ENCODE measurements at places on chromosomes 2 and 18. TPM values are rescaled to one million over a fixed set of nuclear protein-coding genes. Genes with fewer than 3 reads are reported as not detected.

- no peak for DNase-seq
Measured at GRCh38 chr2:185268651-185269050, 470.0 kb upstream of the FSIP2 start.

DNA sequence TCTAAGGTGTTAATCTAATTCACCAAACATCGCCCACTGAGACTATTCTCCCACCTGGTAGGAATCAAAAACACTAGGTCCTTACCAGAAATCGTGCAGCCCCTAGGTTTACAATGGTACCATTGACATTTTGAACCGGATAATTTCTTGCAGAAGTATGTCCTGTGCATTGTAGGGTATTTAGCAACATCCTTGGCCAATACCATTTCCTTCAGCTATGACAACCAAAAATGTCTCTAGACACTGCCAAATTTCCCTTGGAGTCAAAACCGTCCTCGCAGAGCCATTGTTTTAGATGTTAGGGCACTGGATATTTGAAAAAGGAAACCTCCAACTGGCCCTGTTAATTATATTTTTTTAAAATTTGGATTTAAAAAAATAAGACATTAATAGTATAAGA lies 3.8 kb downstream of the VPS54 start:
- no peak for DNase-seq

DNA sequence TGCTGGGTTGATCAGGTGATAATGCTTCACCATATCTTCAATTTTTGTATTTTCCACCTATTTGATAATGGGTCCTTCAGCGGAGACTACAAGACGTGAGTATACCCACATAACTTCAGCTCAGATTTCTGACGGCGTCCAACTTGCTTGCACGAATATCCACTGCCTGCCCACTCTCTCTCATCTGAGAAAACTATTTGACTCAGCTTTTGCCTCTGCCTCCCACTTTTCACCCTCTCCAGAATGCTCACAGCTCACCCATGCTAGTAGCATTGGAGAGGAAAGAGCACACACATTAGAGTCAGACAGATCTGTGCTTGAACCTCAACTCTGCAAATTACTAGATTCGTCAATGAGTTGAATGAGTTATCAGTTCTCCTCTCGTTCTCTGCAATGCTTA lies 166.8 kb downstream of the BCL2 start:
- no peak for DNase-seq

- DNase-seq = no peak
Measured at GRCh38 chr18:35500113-35500512, 2.4 kb upstream of the INO80C start.

- DNase-seq = no peak
Measured at GRCh38 chr18:2102022-2102421, 469.3 kb downstream of the METTL4 start.

- DNase-seq = no peak
Measured at GRCh38 chr2:240614391-240614790, 10.9 kb upstream of the GPR35 start.

GRCh38 chr18:56645415-56646016 lies 5.6 kb upstream of the WDR7 start:
- peak; percentile 6 for DNase-seq

DNA sequence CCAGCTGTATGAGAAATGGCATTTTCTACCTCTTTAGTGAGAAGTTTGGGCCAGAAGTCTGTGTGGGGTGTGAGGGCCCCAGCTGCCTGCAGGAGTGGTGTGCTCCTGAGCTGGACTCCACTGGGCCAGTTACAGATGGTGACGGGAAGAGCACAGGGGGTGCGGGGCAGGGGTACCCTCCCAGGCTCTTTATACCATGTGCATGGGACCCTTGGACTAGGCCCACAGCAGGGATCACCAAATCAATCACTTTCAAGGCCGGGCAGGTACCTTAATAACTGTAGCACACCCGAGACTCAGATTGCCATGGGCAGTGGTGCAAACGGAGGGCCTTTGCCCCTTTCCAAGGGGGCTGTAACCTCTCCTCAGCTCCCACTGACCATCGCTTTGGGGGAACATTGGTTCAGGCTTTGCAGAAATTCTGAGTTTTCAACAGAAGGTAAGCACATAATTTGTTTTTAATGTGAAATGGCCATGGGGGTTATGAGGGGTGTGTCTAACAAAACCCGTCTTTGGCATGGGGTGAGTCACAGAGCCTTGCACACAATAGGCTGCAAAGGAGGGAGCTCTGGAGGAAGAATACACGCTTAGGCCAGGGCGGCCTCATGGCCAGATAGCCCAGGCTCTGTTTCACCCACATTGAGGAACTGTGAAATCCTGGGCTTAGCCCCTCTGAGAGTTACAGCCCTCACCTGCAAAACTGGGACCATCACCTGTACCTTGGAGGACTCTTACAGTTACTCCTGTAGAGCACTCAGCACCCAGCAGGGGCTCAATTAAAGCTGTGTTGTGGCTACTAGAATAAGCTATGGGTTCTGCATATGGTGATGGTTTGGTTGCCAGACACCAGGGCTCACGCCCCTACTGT lies 141.0 kb upstream of the BCL2L11 start:
- no peak for DNase-seq

The SLC66A3 gene
- total RNA-seq = 39.4 TPM

The TTN gene
- 1,034 TPM for total RNA-seq

The HOXD9 gene
- total RNA-seq = 0.29 TPM

The NT5C1B gene
- total RNA-seq = not detected

The PLEKHH2 gene
- total RNA-seq = 0.24 TPM
